ENCODE measurements at places on chromosomes 11 and 22.

- no peak for DNase-seq
Measured at GRCh38 chr22:30521368-30522156, 16.1 kb upstream of the SEC14L4 start.

DNA sequence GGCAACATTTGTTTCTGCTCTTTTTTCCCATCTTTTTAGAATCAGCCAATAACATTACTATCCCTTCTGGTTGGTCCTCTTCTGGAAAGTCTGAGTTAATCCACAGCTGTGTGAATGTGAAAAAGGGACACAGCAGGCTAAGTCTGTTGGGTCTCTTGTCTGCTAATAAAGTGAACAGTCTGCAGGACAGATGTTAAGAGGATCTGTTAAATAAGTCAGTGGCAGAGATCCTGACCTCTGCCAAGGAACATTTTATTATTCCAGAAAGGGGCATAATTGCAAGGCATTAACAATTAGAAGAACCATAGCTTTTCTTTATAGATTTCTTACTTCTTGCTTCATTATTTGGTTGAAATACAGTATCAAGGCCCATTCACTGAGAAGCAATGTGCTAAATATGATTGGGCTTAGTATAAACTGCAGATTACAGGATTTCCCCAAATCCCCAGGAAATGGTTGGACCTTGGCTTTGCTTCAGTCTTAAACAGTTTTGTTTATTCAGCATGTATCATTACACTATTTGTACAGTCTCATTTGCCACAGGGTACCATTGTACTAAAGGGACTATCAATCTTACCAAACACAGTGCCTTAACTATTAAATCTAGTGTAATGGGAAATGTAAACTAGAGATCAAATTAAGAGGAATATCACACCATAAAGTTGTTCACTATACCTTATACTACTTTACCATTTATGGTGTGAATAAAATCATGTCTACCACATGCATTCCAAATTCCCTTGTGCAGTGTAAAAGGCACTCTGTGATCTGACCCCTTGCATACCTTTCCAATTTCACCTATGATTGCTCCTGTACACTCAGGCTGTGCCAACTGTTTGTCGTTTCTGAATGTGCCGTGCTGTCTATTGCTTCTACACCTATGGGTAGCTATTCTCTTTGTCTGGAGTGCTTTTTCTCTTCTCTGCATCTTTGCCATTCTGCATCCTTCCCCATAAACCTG, 274.0 kb downstream of the SOX6 start:
- DNase-seq, result no peak

DNA sequence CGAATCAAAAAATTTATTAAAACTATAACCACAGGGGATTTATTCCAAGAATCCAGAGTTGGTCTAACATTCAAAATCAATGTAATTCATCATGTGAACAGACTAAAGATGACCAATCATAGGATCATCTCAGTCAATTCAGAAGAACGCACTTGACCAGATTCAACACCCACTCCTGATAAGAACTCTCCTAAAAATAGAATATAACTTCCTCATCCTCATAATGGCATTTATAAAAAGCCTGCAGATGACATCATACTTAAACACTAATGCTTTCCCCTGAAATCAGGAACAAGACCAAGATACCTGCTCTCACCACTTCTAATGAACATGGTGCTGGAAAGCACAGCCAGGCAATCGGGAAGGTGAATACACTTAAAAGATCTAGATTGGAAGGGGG, 10.5 kb upstream of the MUC2 start:
- DNase-seq, result no peak

- no peak for DNase-seq
Measured at GRCh38 chr11:7030836-7031235, 10.6 kb downstream of the NLRP14 start.

- DNase-seq, result no peak
Measured at GRCh38 chr22:40855071-40855978, 1.1 kb downstream of the ST13 start.

- DNase-seq, result no peak
Measured at GRCh38 chr11:12914400-12914912, 94.7 kb upstream of the RASSF10 start.

- peak; percentile 4 for DNase-seq
Measured at GRCh38 chr11:44777209-44778194, 50.7 kb downstream of the TSPAN18 start.

- DNase-seq, result no peak
Measured at GRCh38 chr22:20019661-20020532, 1.0 kb upstream of the TANGO2 start.

DNA sequence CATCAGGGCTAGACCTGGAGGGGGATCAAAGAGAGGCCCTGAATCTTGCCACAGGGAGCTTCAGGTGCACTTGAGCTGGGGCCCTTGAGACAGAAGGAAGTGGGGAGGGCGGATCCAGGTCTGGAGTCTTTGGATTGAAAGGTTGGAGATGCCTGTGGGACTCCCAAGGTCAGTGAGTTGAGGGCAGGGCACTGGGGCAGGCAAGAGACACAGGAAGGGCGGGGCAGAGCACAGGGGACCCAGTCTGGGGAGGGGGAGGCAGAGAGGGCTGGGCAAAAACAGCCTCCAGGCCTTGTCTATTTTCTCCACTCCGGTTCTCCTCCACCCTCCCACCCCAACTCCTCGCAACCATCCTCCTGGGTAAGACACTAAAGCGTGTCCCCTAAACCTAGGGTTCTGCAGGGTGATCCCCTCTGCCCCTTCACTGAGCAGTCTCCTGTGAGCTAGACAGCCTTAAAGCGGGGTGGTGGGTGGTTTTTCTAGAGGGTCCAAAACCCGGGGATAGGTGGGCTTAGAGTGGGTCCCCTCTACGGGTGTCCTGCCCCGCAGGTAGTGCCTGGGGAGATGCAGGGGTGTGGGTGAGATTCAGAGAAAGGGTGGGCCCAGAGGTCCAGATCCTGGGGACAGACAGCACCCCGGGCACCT, 38.6 kb upstream of the CELSR1 start:
- no peak for DNase-seq

GRCh38 chr11:132452616-132453015, 1079.7 kb downstream of the OPCML start:
- no peak for DNase-seq

DNA sequence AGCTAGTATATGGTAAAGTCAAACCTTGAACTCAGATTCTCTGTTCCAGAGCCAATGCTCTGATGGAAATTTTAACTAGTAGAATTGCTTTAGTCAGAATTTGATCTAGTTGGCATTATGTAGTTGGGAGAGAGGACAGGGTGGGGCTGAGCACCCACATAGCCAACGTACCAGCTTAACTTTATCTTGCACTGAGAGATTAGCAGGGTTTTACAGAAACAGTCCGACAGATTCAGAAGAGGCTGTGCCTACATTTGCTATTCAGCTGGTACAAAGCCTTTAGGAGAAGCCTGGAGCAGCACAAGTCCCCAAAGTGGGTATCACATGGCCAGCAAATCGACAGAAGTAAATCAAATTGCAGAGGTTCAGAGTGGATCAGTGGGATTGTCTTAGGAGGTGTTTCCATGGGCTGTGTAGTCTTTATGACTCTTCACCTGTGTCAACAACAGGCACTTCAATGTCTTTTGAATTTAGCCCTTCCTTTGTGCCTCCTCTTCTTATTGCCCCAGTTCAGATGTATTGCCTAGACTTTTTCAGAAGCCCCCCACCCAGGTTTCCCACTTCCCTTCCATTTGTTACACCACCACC, 7.3 kb upstream of the CSRP3 start:
- no peak for DNase-seq

DNA sequence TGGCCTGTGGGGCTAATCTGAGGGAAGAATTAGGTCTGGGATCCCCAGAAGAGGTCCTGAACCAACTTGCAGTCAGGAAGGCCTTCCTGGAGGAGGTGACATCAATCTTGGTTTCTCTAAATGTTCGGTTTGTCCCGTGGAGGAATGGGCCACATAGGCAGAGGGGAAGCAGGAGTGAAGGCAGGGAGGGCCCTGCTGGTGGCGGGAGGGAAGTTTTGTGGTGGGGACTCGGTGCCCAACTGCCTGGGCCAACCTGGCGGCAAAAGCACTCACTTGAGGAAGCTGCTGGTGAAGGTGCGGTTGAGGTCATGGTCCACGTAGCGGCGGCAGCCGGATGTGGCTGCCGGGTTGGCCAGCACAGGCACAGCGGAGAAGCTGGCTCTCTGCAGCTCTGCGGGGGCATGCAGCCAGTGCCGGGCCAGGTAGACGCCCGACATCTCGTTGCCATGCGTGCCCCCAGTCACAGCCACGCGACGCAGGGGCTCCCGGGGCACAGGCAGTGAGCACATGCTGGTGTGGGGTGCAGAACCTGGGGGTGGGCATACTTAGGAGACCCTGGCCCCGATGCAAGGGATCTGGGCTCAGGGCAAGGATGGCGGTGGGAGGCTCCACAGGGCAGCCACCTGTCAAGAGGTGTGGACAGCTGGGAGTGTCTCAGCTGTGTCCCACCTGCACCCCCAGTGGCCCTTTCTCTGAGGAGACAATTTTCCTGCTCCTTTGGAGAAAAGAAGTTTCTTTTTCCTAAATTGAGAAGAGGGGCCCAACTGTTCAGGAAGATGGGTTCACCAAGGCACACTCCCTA, 3.8 kb downstream of the ACY3 start:
- DNase-seq, result peak; percentile 61

- DNase-seq, result no peak
Measured at GRCh38 chr11:73792584-73792983, 4.9 kb downstream of the MRPL48 start.

GRCh38 chr11:110169738-110170137, 76.5 kb downstream of the ZC3H12C start:
- DNase-seq, result no peak

DNA sequence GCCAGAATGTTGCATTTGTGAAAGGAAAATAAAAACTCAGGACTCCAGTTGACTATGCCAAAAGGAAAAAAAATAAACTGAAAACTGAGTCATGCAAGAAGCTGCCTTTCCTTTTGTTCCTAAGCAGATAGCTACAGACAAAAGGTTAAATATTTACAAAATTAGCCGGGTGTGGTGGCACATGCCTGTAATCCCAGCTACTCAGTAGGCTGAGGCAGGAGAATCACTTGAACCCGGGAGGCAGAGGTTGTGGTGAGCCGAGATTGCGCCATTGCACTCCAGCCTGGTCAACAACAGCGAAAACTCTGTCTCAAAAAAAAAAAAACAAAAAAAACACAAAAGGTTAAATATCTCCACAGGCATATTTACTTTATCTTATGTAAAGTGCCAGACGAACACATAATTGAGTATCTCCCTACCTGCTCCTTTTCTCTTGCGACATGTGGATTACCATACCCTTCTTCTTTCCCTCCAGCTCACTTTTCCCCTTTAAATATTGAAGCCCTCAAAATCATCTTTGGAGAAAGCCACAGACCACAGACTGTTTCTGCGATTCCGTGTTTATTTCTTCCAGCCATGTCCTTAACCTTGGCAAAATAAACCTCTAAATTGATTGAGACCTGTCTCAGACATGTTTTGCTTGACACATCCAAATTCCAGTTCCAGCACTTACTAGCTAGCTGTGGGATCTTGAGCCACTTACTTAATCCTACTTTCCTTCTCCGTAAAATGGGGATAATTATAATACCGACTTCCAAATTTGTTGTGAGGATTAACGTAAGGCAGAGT, 2.3 kb upstream of the SMPD1 start:
- no peak for DNase-seq

- DNase-seq, result no peak
Measured at GRCh38 chr22:44698531-44699421, 3.2 kb upstream of the PRR5 start.

- no peak for DNase-seq
Measured at GRCh38 chr11:128714123-128714522, 20.3 kb downstream of the FLI1 start.

- no peak for DNase-seq
Measured at GRCh38 chr11:33687733-33688479, 12.7 kb downstream of the C11orf91 start.

GRCh38 chr22:28123989-28124766, 205.1 kb upstream of the PITPNB start:
- DNase-seq, result no peak

DNA sequence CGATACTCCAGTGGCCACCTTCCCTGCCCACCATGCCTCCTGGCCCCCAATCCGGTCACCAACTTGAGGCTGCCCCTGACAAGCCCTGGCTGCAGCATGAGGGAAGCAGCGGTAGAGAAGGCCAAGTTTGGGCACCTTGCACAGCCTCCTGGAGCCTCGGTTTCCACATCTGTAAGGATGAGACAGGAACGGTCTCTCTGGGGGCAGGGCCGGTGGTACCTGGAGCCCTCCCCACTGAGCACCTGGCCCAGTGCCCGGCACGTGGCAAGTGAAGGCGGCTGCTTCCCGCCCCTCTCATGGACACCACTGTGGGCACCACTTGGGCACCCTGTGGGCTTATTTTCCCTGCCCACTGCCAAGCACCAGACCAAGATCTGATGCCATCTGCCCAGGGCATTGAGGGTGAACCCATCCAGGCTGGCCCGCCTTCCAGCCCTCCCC, 77.8 kb downstream of the CDKN1C start:
- DNase-seq, result peak; percentile 4

- DNase-seq, result no peak
Measured at GRCh38 chr11:44536788-44537516, 28.5 kb upstream of the CD82 start.

- peak; percentile 22 for DNase-seq
Measured at GRCh38 chr22:37904572-37905533, 1.2 kb upstream of the MICALL1 start.

DNA sequence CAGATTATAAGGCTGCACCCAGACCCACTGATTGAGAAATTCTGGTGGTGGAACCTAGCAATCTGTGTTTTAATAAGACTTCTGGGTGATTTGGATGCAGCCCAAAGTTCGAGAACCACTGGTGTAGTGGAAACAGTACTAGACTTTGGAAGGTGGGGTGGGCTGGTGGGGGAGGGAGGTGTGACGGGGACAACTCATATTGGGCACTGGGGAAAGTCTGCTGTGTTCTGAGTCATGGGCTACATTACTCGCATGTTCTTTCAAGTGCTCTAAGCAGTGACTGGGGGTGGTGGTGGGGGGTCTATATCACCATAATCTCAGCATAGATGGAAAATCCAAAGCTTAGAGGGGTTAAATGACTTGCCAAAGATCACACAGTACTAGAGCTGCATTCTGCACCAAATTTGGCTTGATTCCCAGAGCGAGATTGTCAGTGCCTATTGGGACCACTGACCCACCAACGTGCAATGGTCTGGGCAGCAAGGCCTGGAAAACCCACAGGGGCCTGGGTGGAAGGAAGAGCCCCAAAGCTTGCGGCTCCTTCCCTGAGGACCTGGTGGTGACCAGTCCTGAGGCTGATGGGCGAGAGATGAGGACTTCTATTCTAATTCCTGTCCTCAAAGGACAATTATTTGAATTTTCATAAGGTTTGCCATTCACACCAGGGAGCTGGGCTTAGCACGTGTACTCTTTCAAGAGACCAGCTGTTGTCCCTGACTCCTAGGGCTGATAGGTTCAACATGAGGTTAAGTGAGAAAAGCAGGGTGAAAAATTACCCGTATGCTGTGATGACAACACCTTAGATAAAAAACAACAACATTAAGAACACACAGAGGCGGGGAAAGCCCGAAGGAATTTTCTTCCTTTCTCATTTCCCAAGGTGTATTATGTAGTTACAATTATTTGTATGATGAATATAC, 77.5 kb upstream of the NARS2 start:
- no peak for DNase-seq

- no peak for DNase-seq
Measured at GRCh38 chr11:122440811-122441665, 214.5 kb upstream of the UBASH3B start.

All from activated B cell treated with CpG ODN at 0.5 μM for 24 hours (primary cell).